ENCODE measurements at places on chromosomes 11 and 22.

DNA sequence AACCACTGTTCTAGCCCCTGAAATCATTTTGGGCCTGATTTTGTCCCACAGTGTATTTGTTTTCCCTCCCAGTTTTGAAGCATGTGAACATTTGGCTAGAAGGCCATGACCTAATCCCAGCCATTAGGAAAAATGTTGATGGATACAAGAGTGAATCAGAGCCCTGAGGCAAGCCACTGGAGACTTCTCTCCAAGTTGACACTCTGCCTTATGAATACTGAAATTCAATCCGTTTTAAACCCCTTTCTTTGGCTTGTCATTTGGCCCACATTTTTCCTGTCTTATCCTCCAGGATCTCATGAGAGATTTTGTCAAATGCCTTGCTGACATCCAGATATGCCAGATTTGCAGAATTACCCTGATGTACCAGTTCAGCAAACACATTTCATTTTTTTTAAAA is 158.8 kb downstream of the FAT3 start:
- no peak for DNase-seq

- DNase-seq = no peak
Observed at GRCh38 chr11:28209906-28210305, 101.7 kb downstream of the METTL15 start.

- DNase-seq = no peak
Observed at GRCh38 chr22:28005513-28005912, 86.5 kb upstream of the PITPNB start.

DNA sequence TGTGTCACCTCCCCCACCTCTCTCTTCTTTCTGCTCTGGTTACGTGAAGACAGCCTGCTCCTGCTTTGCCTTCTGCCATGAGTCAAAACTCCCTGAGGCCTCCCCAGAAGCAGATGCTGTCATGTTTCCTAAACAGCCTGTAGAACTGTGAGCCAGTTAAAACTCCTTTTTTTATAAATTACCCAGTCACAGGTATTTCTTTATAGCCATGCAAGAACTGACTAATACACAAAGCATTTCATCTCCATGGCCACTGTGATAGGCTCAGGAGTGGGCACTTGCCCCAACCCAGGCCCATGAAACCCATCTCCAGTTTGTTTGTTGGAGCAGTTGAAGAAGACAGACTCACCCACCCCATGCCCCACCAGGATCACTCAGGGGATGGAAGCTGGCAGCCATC is 253.3 kb upstream of the ISX start:
- DNase-seq = no peak

DNA sequence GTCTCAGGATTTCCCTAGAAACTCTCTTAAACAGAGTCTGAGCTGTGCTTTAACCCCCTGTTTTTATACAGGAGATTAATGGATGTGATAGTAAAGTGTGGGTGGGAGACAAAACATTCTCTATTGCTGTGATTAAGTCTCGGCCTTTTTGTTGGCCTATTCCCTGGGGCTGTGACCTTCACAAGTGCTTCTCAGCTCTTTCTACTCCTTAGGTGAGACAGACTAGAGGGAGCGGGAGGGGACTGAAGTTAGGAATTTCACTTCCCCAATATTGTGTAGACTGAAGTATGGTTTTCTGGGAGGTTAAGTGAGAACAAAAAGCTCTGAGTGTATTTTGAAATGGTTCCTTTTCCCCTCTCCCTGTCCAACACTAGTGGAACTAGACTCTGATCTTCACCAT is 29.8 kb upstream of the OR8B8 start:
- DNase-seq = no peak

- no peak for DNase-seq
Observed at GRCh38 chr11:83611031-83611430, 324.9 kb upstream of the CCDC90B start.

GRCh38 chr22:37059876-37060449 is 8.4 kb downstream of the KCTD17 start:
- no peak for DNase-seq

GRCh38 chr11:65317025-65317786 is 2.5 kb downstream of the CDC42EP2 start:
- DNase-seq = peak; percentile 47

GRCh38 chr11:35986947-35987346 is 43.1 kb downstream of the LDLRAD3 start:
- no peak for DNase-seq

- DNase-seq = no peak
Observed at GRCh38 chr11:62721994-62722393, 5.3 kb downstream of the HNRNPUL2 start.

GRCh38 chr11:8566613-8567210 is 27.3 kb downstream of the STK33 start:
- no peak for DNase-seq

GRCh38 chr11:123601136-123601535 is 53.3 kb downstream of the SCN3B start:
- DNase-seq = no peak

GRCh38 chr11:47905358-47906059 is 57.4 kb upstream of the NUP160 start:
- DNase-seq = no peak

DNA sequence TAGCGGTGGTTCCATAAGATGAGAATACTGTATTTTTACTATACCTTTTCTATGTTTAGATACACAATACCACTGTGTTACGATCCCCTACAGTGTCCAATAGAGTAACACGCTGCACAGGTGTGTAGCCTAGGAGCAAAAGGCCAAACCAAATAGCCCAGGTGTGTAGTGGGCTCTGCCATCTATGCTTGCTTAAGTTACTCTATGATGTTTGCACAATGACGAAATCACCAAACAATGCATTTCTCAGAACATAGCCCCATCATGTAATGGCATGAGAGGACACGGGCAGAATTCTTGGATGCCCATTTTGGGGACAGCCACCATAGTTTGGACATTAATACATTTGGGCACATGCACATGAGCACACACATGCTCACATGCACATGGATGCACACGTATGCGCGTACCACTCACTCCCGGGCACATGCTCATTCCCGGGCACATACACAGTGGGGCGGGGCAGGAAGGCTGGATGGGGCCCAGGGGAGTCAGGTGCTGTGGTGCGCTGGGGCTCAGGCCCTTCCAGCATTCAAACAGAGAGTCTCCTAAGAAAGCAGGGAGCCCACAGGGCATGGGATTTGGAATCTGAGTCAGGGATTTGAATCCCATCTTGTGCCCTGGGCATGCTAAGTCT is 51.1 kb downstream of the RTN4R start:
- no peak for DNase-seq

GRCh38 chr11:106683435-106683834 is 334.8 kb downstream of the GUCY1A2 start:
- no peak for DNase-seq

- no peak for DNase-seq
Observed at GRCh38 chr22:42294034-42294985, 23.9 kb upstream of the TCF20 start.

GRCh38 chr11:99987821-99988470 is 699.1 kb upstream of the ARHGAP42 start:
- DNase-seq = peak; percentile 41

DNA sequence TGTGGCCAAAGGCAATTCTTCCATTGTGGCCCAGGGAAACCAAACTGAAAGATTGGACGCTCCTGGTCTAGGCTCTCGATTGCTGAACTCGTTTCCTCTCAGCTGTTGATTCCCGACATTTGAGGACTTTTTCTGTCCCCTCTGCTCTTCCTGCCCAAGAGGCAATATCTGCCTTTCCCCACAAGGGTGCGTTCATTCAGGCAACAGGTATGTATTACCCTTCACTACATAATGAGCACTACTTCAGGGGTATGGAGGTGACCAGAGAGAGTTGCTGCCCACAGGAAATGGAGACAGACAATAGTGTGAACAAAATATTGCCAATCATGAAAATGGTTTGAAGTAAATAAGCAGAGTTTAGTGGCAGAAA is 8.2 kb downstream of the PTH start:
- no peak for DNase-seq

DNA sequence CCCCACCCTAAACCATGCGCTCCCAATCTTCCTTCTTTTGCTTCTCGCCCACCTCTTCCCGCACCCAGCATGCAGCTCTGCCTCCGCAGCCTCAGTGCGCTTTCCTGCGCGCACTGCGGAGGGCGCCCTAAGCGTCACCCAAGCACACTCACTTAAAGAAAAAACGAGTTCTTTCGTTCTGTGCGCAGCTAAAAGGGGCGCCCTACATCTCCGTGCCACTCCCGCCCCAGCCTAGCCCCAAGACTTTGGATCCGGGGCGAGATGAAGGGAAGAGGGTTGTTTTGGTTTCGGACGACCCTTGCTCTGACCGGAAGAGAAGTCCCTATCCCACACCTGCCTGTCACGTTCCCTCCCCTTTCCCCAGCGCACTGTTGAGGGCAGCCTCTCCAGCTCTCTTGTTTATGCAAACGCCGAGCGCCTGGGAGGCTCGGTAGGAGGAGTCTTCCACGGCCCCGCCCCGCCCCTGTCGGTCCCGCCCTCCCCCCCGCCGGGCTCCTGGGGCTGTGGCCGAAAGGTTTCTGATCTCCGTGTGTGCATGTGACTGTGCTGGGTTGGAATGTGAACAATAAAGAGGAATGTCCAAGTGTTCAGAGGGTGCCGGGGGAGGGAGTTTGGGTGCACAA is 5.3 kb downstream of the VSIG2 start:
- DNase-seq = peak; percentile 91

- DNase-seq = peak; percentile 41
Observed at GRCh38 chr11:3188496-3189195, 23.5 kb upstream of the OSBPL5 start.

- no peak for DNase-seq
Observed at GRCh38 chr22:42299586-42300258, 29.3 kb upstream of the TCF20 start.

- no peak for DNase-seq
Observed at GRCh38 chr22:26008587-26008986, 160.7 kb upstream of the SEZ6L start.

GRCh38 chr11:98800696-98801095 is 220.1 kb upstream of the CNTN5 start:
- no peak for DNase-seq

DNA sequence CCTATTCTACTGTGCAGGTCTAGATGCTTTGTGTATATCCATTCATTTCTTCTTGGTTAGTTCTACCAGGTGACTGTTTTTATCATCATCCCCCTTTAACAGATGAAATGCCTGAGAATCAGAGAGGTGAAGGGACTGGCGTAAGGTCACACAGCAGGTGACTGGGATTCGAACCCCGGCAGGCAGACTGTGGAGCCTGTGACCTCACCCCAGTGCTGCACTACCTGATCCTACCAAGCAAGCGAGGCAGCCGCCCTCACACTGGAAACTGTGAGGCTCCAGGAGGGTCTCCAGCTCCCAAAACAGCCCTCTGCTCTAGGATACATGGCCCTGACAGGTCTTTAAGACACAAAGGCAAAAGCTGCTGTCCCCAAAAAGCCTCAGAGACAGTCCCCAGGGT is 91.7 kb downstream of the CHST1 start:
- DNase-seq = no peak

- DNase-seq = peak; percentile 33
Observed at GRCh38 chr11:94768602-94769541, 716 bp downstream of the AMOTL1 start.

GRCh38 chr11:33700063-33700501 is 544 bp downstream of the C11orf91 start:
- DNase-seq = no peak

GRCh38 chr22:41576877-41577276 is 12.8 kb downstream of the PMM1 start:
- DNase-seq = peak; percentile 82

- no peak for DNase-seq
Observed at GRCh38 chr22:39091126-39092081, 5.6 kb upstream of the APOBEC3H start.

DNA sequence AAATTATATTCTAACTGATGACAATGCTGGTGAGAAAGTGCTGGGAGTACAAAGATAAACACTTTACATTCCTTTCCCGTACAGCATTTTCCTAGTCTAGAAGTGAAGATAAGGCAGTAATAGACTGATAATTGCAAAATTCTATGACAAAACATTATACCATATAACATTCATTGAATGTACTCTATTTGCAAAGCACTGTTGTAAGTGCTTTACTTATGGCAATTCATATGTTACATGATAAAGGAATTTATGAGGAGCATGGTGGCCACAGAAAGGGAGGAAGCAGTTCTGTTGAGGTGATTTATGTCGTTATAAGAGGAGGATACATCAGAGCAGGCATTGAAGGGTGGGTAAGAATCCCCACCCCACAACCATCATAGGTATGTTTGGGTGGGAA is 434.8 kb downstream of the RAB38 start:
- DNase-seq = no peak

GRCh38 chr22:21962655-21962949 is 10.0 kb upstream of the PPM1F start:
- no peak for DNase-seq

DNA sequence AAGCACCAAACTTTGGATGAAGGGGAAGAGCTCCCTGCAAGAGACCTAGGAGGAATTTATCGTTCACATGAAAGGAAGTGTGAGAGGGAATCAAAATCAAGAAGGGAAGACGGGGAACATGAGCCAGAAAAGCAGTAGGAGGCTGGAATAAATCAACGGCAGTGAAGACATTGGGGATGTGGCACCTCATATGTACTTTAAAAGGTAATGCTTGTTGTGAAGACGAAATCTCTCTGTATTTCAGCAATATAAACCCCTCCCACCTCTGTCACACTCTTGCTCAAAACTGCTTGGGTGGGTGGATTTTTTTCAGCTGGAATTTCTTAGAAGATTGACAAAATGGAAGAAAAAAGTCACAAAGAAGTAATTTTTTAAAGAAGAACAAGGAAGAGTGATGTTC is 243.5 kb downstream of the BUD13 start:
- no peak for DNase-seq

DNA sequence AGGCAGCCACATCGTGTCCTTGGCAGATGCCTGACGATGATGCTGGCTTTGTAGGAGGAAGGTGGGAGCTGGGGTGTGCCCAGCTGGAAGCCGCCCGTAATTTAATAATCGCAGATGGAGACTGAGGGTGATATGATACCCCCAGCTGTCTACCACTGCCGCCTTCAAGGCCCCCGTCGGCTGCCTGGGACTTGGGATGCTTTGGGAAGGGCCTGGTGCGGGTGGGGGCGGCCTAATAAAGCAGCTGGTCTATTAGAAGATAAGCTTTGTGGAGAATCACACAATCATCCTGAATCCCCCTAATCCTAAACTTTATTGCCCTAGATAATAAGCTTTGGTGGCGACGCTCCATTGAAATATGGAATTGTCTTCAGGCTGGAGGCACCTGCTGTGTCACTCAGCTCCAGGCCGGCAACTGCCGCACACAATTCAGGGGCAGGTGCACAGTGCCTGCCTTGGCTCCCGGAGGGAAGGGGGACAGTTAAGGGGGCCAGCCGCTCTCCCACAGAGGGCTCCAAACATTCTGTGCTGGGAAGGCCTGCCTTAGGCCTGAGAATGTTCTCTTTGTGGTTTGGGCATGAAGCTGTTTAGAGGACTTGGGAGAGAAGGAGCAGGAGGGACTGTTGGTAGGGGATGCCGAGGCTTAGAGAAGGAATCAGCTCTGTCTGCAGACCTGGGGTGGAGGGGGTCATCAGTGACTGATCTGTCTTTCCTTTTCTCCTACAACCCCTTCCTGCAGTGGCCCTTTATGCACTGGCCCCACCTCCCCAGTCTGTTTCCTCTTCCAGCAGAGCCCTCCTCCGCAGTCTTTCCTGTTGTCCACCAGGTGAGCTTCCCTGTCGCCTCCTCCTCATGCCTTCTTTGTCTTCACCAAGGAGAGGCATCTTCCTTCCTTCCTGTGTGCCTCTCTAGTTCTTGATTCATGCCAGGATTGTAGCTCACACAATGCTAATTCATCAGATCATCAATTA is 65.3 kb downstream of the ARL14EP start:
- no peak for DNase-seq

- DNase-seq = peak; percentile 71
Observed at GRCh38 chr11:62444236-62444833, 25.5 kb downstream of the SCGB1A1 start.

- no peak for DNase-seq
Observed at GRCh38 chr11:73324116-73324515, 16.0 kb downstream of the ARHGEF17 start.

Data from tibial artery (tissue), 4 donors.